Ovary (tissue), 10 donors: ENCODE measurements at places on chromosomes 12 and 14.
A peak's percentile ranks its signal among the peaks of the same experiment; 100 is the strongest.

DNA sequence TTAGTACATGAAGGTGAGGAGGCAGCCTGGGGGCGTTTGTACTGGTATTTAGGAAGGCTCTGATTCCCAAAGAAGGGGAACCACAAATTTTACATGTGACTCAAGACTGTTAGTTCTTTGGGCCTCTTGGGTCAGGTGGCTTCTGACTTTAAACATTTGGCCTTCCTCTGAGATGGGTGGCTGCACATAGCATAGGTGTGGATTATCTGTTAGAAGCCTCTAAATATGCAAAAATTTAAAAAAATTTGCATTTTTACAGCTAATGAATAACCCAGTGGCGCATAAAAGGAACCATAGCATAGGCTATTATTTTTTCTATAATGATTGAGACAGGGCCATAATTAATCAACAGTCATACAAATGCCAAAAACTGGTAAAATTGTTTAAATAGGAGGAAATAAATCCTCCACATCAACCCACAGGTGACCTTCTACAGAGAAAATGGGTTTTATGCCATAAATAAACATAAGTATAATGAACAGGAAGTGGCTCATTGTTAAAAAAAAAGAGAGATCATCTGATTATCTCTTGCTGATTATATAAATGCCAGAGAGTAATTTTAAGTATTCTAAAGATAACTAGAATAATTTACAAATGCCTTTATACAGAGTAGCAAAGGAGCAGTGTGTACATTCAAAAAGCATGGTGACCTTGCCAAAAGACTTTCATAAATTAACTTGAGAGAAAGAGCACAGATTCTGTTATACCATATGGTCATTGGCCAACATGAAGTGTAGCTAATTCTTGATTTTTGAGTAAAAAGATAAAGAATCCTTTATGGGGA is 284.2 kb upstream of the ATP2B1 start:
- no peak for DNase-seq

DNA sequence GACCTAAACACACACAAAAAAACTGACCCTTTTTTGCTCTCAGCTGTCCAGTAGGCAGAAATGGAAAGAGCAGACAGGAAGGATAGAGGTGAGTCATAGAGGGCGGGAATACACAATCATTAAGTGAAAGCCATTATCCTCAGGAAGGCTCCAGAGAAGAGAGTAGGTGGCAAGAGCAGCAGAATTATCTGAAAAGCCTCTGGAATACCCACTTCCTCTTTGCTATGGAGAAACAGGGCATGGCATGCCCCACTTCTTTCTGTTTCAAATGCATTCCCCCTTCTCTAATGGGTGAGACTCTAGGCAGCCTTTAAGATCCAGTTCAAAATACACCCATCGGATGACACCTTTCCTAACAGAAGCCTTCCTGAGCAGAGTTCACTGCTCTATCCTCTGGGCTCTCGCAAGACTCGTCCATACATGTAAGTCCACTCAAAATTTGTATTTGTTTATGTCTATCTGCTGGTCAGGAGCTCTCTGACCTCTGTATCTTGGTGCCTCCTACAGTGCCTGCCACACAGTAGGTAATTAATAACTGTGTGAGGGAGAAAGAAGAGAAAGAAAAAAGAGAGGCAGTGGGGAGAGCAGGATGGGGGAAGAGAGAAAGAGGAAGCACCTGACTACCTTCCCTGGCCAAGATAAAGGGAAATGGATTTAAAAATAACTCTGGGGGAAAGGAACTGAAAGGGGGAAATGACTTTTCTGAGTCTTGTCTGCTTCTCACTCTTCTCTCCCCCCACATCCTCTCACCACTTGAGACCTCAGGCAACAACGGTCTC is 8.5 kb downstream of the KLHL33 start:
- DNase-seq, result no peak

DNA sequence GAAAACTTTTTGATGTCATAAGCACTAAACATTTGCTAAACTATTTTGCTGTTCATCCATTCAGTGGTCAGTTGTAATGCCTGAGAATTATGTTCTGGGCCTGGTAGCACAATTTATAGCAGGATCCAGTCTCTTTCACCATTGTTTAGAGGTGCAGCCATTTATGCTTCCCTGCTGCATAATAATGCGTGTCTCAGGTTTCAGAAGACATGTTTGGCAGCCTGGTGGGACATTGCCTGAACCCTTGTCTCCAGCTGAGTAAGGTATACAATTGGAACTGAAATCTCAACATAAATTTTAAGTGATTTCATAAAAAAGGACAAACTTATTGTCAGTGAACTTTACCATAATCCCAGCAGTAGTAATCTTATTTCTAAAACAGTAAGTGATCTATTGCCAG is 94.8 kb downstream of the POLR3B start:
- DNase-seq, result no peak

- no peak for DNase-seq
Measured at GRCh38 chr12:90062799-90063198, 354.2 kb upstream of the ATP2B1 start.

DNA sequence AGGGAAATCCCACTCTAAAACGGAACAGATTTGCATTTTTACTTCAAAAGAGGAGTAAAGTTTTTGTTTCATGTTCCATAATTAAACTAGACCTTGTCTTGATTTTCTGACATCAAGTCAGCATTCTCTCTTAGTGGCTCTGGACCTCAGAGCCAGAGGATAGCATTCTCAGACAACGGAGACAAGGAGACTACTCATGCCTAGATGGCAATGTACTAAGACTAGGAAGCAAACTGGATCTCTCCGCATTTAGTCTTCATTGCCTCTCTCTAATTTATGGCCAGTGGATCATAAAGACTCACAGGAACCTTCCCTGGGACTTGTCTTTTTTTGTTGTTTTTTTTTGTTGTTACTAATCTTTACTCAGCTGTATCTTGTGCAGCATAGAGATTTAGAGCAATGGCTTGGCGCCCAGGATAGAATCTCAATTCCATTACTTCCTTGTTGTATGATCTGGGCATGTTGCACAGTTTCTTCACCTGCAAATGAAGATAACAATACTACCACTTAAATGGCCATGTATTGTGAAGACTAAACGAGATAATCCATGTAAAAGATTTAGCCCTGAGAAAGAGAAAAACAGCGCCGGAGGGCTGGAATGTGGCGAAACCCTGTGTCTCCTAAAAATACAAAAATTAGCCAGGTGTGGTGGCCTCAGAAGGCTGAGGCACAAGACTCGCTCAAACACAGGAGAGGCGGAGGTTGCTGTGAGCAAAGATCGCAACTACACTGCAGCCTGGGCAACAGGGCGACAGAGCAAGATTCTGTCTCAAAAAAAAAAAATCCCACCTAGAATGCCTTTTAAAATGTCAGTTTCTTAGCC is 4.0 kb upstream of the GEMIN2 start:
- no peak for DNase-seq

DNA sequence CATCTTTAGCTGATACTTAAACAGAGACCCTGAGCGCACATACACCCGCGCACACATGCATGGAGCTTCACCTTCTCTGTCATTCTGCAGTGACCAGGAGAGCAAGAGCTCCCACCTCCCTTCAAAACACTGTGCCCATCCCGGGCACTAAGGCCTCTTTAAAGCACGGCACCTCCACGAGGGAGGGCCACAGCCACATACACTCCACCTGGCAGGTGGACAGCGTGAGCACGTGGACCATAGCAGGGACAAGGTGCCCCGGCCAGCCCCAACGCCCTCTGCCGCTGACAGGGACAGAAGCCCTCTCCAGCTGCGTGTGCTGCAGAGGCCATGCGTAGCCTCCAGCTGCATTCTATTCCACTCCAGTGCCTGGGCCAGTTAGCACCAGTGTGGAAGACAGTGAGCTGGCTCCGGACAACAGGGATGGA is 5.4 kb downstream of the GAPDH start:
- DNase-seq, result no peak

GRCh38 chr12:57611108-57611826 is at the start of gene ARHGEF25:
TSS of gene ARHGEF25 (plus strand) at chr12:57611435. CDS start at chr12:57611895, 460 bp downstream.
- peak; percentile 82 for DNase-seq

DNA sequence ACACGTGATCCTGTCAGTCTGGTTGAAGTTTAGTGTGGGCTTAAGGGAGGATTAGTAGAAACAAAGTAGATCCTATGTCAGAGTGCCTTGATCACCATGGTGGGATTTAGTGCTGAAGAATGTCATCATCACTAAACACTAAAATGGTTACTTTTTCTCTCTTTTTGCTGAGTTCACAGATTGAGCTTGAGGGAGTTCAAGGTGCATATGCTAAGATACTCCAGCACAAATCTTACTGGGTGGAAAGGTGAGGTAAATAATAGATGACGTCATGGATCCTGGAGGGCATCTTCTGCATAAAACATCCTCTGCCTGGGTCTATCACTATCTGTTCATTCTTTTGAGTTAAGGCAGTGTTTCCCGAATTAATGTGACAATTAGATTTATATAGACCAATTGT is 4.9 kb downstream of the GALNT8 start:
- no peak for DNase-seq

GRCh38 chr14:67516676-67517075 is 16.4 kb upstream of the PLEKHH1 start:
- no peak for DNase-seq

- no peak for DNase-seq
Measured at GRCh38 chr12:47602325-47602724, 103.5 kb downstream of the RPAP3 start.

DNA sequence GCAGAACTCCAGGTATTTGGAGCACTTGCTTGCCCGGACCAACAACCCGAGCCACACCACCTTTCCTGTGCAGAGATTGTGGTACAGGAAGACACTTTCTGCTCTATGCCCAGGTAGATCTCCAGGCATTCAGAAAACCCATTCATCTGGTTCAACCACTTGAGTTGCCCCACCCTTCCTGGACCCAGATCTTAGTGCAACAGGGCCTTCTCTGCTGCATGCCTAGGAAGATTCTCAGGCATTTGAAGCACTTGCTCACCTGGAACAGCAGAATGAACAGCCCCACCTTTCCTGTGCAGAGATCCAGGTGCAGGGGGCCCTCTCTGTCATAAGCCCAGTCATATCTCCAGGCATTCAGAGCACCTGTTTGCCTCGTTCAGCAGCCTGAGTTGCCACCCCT is 412.8 kb upstream of the MGAT4C start:
- DNase-seq, result no peak

DNA sequence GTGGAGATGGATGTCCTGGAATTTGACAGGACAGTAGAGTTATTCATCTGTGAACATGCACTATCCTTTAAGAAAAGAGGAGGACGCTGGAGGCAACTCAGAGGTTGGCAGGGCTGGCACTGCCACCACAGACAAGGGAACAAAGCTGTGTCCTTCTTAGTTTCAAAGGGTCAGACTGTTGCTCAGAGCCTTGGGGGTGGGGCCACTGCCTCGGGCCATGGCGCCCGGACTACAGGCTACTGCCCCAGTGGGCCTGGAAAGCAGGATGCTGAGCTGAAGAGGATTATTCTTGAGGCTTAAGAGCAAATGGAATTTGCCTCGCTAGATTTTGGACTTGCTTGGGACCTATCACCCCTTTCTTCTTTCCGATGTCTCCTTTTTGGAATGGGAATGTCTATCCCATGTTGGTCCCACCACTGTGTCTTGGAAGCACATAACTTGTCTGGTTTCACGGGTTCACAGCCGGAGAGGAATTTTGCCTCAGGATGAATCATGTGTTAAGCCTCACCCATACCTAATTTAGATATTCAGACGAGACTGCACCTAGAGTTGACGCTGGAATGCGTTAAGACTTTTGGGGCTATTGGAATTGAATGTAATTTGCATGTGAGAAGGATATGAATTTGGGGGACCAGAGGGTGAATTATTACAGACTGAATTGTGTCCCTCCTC is 114.8 kb upstream of the RFLNA start:
- DNase-seq, result no peak

DNA sequence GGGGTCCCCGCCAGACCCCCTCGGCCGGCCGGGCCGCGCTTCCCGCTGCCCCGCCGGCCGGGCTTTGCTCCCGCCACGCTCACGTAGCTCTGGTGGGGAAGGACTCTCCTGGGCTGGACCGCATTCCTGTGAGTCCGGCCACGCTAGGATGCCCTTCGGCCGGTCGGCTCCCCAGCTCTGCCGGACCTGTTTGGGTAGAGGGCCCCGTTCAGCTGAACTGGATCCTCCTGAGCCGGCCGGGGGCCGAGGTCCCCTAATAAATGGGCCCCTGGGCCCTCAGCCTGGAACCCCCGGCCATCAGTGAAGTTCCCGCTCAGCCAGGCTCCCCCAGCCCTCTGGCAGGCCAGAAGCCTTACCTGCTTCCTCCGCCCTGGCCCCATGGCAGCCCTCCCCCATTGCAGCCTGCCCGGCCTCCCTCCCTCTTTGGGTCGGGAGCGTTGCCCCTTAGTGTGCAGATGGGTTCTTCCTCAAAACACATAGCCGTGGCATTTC is 593 bp downstream of the UNC119B start:
- DNase-seq, result no peak

DNA sequence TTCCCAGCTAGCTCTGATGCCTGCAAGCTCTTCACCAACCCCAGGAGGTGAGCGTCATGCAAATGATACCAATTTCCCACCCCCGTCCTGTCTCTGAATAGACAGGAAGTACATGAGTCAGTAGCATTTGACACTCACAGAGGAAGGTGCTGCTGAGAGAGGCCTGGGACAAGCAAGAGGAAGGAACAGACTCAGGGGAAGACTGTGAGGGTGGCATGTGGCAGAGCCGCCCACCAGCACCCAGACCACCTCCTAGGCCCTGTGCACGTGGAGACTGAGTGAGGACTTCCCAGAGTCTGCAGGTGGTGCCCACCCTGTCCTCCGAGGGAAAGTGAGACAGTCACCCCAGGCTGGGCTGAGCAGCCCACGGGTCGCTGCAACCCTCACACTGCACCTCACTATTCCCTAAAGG is 199.5 kb upstream of the SFSWAP start:
- DNase-seq, result no peak

- no peak for DNase-seq
Measured at GRCh38 chr12:115867854-115868253, 409.6 kb downstream of the MED13L start.

DNA sequence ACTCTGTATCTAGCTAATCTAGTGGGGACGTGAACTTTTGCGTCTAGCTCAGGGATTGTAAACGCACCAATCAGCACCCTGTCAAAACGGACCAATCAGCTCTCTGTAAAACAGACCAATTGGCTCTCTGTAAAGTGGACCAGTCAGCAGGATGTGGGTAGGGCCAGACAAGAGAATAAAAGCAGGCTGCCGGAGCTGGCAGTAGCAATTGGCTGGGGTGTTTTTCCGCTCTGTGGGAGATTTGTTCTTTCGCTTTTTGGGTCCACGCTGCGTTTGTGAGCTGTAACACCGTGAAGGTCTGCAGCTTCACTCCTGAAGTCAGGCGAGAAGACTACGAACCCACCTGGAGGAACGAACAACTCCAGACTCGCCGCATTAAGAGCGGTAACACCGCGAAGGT is 76.5 kb downstream of the SPRING1 start:
- DNase-seq, result no peak

DNA sequence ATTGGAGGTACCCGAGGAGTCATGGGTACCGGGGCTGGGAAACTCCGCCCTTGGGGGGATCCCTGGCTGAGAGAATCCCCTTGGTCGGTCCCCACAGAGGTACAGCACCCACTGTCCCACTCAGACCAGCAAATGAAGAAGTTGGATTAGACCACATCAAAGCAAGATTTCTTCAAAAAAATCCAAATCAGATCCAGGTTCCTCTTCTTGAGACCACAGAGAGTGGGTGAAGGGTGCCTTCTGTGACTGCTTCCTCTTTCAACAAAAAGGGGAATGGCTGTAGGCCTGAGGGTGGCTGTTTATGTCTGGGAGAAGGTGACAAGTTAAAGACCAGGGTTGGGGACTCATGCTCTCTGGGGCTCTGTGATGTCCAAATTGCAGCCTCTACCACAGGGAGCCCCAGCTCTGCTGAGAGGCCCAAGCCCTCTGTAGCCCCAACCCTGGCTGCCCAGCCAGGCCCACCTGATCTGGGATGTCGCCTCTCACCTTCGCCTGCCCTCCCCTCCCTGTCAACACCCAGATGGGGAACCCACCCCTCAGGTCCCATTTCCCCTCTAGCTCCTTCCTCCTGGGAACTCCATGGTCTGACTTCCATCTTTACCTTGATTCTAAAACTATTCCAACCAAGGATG is 50.9 kb downstream of the ZFP36L1 start:
- no peak for DNase-seq
